ENCODE measurements at places on chromosomes 11 and 22. TPM values are rescaled to one million over a fixed set of nuclear protein-coding genes. Genes with fewer than 3 reads are reported as not detected.

Gene HYOU1
- 52.7 TPM for total RNA-seq

- DNase-seq, result no peak
Measured at GRCh38 chr22:44413211-44413610, 84.8 kb downstream of the RTL6 start.

Gene ZBTB3
- 7.5 TPM for total RNA-seq

Gene CDCA5
- total RNA-seq, result 4.9 TPM

DNA sequence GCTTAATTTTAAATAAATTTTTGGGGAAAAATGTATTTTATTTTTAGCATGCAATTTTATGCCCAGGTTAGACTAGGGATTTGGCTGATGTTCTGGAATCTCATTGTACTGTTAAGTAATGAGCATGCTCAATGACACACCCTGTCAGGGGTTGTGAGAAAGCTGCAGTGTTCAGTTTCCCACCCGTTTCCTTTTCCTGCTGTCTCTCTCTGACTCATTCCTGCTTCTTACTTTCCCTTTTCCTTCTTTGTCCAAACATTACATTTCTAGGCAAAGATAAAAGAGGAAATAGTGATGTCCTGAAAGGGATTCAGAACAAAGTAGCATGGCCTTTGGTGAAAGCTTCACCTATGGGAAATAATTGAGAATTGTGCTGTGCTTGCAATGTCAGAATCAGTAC lies 22.7 kb downstream of the OOSP3 start:
- peak; percentile 5 for DNase-seq

DNA sequence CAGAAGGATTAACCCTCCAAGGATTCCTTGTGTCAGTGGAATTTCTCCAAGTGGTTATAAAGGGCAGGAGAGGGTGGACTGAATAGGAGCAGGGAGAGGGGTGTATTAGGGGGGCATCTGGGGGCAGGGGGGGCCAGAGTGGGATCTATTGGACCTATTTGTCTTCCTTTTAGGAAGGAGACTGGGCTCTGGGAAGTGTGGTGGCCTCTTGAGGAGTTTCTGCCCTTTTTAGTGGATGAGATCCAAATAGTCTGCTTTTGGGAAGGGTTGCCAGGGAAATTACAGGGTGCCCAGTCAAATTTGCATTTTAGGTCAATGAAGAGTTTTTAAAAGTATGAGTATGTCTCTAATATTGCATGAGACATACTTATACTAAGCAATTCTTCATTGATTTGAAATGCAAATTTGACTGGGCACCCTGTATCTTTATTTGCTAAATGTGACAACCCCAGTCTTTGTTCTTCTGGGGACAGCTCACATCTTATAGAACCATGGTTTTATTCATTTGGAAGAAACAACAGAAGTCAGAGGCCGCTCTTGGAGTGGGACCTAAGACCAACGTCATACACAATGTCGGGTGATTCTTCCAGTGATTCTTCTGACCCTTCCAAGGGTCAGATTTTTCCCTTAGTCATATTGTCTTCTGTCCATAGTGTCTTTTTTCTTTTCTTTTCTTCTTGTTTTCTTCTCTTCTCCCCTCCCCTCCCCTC lies 429 bp upstream of the SLC22A6 start:
- no peak for DNase-seq

- DNase-seq, result peak; percentile 72
Measured at GRCh38 chr11:119990309-119991021, 147.4 kb downstream of the TRIM29 start.

DNA sequence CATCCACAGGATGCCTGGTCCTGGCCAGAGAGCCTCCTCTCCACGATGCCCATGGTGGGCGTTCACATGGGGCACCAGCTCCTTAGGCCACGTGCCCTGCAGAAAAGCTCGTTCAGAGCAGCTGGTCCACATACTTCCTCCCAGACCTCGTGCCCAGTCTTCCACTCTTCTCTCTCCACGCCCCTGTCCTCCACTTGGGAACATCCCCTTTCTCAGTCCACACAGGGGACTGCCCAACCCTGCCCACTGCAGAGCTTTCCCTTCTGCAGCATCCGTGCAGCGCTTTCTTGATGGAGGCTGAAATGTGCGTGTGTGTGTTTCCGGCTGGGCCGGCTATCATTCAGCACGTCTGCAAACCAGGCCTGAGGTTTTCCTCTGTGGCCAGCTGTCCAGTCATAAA lies 11.3 kb downstream of the TPCN2 start:
- DNase-seq, result no peak

DNA sequence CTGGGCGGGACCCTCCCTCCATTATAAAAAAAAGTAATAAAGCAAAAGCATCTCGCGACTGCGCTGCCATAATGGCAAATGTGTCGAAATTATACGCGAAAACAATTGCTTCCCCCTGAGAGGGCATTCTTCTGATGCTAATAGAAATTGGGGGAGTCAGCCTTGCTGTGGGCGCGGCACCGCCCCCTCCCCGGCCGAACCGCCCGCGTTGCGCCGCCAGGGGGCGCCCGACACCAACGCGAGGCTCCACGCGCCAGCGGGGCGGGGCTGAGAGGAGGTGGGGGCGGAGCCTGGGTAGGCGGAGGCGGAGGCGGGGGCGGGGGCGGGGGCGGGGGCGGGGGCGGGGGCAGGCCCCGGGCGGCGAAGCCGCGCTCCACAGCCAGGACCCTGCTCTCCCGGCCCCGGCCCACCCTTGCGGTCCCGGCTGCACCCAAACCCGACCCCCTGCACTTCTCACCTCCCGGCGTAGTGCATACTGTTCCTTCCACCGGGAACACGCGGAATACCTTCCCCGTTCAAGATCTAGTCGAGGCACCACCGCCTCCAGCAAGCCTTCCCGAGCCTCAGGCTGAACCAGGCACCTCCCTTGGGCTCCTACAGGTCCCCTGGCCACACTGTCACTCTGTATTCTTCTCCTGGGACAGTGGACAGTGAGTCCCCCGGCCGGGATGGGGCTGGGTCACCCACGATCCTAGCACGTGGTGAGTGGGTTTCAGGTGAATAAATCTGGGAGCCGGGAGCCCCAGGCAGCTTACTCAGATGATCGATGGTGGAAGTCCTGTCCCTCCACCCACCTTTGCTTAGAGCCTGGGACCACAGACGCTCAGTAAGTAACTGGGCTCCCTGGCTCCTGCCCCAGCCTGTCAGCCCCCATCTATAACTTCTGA lies 15.5 kb upstream of the UPK3A start:
- DNase-seq, result peak; percentile 92

Gene HOATZ
- total RNA-seq, result not detected

DNA sequence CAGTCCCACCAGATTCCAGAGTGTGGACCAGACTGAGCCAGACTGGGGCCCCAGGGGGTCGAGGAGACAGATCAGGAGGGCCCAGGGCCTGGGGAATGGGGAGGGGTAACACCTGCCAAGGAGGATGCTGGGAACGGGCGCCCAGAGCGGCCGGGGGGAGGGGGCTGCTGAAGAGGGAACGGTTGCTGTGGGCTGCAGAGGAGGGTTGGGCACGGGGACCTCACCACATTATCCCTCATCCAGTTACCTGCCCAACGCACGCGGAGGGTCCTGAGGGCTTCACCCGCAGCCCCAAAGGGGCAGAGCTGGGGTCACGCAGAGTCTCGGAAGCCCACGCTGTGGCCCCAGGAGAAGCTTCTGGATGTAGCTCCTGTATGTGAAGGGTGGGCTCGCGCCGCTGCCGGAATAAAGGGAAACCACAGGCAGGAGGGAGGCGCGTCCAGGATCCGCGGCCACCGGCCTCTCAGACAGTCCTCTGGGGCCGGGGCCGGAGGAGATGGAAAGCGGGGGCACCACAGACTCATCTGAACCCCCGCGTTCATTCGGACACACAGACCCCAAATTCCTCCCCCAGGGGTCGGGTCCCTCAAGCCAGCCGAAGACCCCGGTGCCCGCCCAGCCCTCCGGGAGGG lies 866 bp upstream of the SELENOO start:
- no peak for DNase-seq

DNA sequence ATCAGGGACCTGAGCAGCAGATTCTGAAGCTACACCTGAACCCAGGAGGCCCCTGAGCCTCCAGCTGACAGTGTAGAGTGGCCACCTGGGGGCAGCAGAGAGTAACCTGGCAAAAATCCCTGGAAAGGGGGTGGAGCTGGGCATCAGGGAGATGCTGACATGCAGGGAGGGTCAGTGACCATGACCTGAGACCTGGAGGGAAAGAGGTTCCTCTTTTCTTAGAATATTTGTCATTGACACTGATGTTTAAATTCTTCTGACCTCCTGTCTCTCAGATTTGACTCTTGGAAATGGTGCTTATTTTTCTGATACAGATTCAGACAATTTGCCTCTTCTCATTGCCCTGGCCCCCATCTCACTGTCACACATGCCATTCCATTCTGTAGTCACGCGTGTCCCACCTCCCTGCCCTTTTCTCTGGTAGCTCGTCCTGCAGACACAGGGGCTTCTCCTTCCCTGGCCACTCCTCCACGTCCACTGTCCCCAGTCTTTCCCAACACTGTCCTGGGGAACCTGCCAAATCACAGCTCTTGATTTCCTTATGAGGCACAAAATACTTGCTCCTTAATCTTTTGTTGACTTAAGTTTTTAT lies 117.2 kb upstream of the IGLL5 start:
- peak; percentile 37 for DNase-seq

GRCh38 chr11:104968355-104968855 lies at the start of gene CASP4:
CASP4 (minus strand) TSS chr11:104968574; CDS start chr11:104968525, 49 bp downstream.
- peak; percentile 64 for DNase-seq
